ENCODE measurements at places on chromosomes 3 and 15.

- no peak for DNase-seq
These were observed 109.4 kb upstream of the FGF7 start for GRCh38 chr15:49313650-49314049.

GRCh38 chr15:91925794-91926193 is 72.3 kb downstream of the SLCO3A1 start:
- no peak for DNase-seq

GRCh38 chr15:45228931-45229330 is 23.1 kb upstream of the SLC28A2 start:
- DNase-seq, result no peak

DNA sequence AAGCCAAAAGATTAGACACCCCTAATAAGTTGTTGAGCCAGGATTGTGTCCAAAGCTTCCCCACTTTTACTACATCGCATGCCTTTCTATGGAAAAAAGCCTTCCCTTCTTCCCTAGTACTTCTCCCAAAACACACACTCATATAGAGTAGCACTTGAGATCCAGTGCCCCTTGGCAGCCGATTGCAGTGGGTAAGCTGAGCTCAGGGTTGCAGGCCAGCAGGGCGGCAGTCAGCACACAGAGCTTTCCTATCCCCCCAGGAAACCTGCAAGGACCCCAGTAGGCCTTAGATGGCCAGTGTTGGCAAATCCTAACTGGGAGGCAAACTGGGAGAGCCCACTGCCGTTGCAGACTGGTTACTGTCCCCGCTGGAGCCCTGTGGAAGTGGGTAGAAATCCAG is 75.7 kb upstream of the C15orf39 start:
- DNase-seq, result no peak

- DNase-seq, result no peak
These were observed 38.6 kb downstream of the EHD4 start for GRCh38 chr15:41933771-41934170.

Data from activated naive CD4-positive, alpha-beta T cell (primary cell).